Stimulated activated CD4-positive, alpha-beta T cell treated with anti-CD3 and anti-CD28 coated beads, Interleukin-1b, Interleukin-23, amount 100 ng/mL, for 1 hour (primary cell): ENCODE measurements at places on chromosomes 2 and 18.

DNA sequence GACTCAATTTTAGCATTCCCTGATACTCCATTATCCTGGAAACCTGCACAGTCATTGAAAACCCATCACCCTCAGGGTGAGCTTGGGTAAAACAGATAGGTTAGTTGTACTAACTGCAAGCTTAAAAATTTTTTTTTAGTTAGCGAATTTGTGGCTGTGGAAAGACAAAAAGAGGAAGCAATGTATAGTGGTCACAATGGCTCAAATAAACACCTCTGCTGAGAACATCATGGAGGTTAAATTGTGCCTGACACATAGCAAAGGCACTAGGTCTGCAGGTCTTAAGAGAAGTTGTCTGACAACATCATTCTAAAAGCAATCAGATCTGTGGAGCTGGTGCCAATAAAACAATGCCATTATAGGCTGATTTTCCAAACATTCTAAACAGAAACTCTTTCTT is 84.4 kb upstream of the CAVIN2 start:
- no peak for DNase-seq

GRCh38 chr2:108534584-108535356 is 500 bp downstream of the LIMS1 start:
- DNase-seq: no peak

- no peak for DNase-seq
Measured at GRCh38 chr18:58754544-58755068, 83.3 kb downstream of the MALT1 start.

DNA sequence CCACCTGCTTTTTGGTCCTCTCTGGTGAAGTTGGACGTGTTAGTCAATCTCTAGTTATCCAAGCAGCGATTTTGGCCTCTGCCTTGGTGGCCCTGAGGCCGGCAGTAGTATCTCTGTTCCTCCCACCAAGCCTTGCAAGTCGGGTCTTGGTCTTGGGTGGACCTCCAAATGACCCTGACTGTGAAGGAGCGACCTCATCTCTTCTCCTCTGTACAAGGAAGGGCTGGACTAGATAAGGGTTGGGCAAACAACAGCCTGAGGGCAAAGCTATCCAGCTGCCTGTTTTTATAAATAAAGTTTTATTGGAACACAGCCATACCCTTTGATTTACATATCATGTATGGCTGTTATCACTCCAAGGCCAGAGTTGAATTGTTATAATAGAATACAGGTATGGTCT is 74.6 kb upstream of the FOSL2 start:
- no peak for DNase-seq

- DNase-seq: no peak
Measured at GRCh38 chr2:213757525-213757924, 473.3 kb downstream of the SPAG16 start.

DNA sequence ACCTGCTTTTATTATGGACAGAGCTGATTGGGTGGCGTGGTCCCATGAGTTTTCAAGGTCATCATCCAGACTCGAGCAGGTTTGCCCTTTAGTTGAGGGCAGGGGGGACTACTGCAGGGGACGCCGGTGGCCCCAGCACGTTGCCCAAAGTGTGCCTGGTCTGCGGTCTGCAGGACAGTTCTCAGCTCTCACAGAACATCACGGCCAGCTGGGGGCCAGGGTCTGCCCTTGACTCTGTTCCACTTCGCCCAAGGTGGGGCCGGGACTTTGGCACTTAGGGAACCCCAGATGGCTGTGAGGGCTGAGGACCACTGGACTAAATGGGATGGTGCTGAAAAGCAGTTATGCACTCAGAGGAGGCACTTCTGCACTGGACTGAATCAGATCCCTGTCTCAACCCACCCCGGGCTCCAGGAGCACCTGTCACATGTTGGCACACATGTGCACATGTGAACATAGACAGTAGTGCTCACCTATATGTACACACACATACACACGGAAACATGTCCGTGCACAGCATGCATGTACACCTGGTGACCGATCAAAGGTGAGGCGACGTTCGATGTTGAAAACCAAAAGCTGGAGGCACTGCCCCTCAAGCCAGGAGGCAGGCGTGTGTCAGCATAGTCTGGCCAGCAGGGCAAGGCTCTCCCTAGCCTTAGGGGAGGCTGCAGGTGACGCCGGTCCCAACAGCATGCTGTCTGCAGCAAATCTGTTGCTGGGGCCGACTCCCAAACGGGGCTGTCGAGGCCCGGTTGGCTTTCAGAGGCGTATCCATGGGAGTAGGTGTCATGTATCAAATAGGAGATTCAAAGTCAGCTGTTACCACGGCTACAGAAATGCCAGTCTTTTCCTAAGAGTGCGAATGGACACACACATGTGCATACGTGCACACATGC is 10.2 kb downstream of the ANO7 start:
- DNase-seq: no peak
